ENCODE measurements at places on chromosomes 5 and 9. TPM values are rescaled to one million over a fixed set of nuclear protein-coding genes. Genes with fewer than 3 reads are reported as not detected.

Gene PCDHGB1
- 0.14 TPM for total RNA-seq

Gene KCNMB1
- 0.57 TPM for total RNA-seq

Gene IFNA21
- total RNA-seq: not detected

Gene VCAN
- total RNA-seq: 15.0 TPM

Gene PHF24
- total RNA-seq: 0.28 TPM
